ENCODE measurements at places on chromosomes 7 and 10. TPM values are rescaled to one million over a fixed set of nuclear protein-coding genes. Genes with fewer than 3 reads are reported as not detected.

Gene CHRM2
- not detected for total RNA-seq

Gene RTKN2
- total RNA-seq: 1.3 TPM

Gene MOGAT3
- total RNA-seq: not detected

Gene VSTM4
- under 0.01 TPM for total RNA-seq

Gene MCM7
- total RNA-seq: 104 TPM

Gene IFRD1
- 35.4 TPM for total RNA-seq

Gene TMEM176B
- not detected for total RNA-seq

Gene UMAD1
- 13.8 TPM for total RNA-seq

Gene ANKRD1
- total RNA-seq: 1,657 TPM

Gene COL26A1
- total RNA-seq: not detected

Gene MACC1
- not detected for total RNA-seq

Gene AFAP1L2
- total RNA-seq: 8.4 TPM

Gene CTAGE4
- 0.30 TPM for total RNA-seq

Gene CCDC3
- 0.61 TPM for total RNA-seq

Gene EN2
- not detected for total RNA-seq

Gene WEE2
- total RNA-seq: not detected
